ENCODE measurements at places on chromosomes 2 and 18.

- no peak for DNase-seq
Measured at GRCh38 chr2:26380281-26380680, 21.4 kb upstream of the DRC1 start.

DNA sequence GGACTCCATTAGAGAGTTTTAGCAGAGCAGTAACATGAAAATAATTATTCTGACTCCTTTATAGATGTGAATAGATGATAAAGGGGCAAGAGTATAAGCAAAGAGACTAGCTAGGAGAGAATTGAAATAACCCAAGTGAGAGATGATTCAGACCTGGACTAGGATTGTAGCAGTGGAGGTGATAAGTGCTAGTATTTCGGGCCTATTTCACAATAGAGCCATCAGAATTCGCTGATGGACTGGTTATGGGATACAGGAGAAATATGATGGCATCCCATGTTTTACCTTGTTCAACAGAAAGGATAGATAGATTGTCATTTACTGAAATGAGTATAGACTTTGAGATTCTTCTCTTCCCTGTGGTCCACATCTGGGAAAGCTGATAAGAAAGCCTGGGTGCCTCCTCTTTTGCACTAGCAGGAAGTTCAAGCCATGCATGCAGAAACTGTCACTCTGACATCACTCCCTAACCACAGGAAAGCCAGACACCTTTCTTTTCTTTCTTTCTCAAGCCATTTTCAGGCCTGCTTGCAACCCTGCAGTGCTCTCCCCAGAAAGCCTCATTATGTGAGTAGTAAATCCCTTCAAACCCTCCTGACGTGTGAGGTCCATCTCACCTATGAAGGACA lies 25.3 kb downstream of the DYNAP start:
- DNase-seq = no peak

- DNase-seq = no peak
Measured at GRCh38 chr2:176106581-176107539, at the start of gene HOXD11. Gene HOXD11, plus strand, starts transcription at chr2:176107280. Its CDS starts 76 bp downstream, at chr2:176107356.

DNA sequence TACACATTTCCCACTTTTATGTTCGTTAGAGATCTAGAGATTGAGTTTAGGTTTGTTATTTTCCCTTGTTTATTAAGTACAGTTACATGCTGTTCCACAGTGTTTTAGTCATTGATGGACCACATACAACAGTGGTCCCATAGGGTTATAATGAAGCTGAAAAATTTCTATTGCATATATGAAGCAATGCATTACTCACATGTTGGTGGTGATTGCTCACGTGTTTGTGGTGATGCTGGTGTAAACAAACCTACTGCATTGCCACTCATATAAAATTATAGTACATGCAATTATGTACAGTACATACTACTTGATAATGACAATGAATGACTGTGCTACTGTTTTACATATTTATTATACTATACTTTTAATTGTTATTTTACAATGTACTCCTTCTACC lies 51.0 kb upstream of the NXPH2 start:
- no peak for DNase-seq

DNA sequence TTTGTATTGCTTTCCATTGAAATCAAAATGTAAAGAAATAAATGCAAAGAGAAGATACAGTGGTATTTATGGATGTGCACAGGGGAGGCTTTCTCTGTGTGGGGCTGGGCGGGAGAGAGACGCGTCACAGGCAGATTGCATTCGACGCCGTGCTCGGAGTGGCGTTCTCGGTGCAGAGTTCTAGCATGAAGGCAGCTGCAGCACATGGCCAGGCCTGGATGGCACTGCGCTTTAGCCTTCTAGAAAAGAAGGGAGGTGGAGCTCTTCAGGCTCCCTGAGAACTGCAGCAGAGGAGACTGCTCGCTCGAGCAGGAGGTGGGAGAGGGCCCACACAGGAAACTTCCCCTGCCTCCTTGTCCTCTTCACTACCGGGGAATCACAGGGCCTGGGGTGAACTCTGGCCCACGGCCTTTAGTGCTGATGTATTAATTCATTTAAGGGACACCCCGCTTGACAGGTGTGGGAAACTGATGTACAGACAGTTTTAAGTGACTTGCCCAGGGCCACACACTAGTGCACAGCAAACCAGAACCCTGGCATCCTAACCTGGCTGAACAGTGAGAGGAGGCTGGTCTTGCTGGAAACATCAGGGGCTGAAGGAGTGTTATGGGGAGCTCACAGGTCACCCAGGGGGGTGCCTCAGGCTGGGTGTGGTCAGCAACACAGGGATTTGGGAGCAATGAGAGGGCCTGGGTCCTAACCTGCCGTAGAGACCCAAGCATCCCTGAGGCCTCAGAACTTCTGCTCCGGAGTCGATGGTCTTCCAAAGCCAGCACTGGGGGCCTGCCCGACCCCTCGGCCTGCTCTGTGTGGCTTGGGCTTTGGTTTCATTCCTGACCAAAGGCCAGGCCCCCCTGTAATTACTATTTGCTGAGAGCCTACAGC lies 199.9 kb downstream of the HDAC4 start:
- no peak for DNase-seq

GRCh38 chr2:160064916-160065315 lies 2.5 kb upstream of the PLA2R1 start:
- no peak for DNase-seq

DNA sequence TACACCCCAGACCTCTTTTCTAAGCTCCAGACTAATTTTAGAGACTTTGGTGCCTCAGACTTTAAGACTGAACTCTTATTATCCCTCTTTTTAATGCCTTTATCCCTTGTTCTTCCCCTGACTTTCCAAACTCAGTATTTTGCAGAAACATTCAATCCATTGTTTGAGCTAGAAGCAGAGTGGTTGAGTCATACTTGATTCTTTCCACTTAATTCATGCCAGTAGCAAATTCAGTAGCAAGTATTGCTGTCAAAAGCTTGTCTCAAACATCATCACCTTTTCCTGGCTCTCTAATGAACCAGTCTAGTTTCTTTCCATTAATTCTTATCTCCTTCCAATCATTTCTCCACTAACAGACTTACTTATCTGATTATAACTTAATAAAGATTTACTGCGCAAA lies 699.7 kb upstream of the ZNF804A start:
- no peak for DNase-seq

DNA sequence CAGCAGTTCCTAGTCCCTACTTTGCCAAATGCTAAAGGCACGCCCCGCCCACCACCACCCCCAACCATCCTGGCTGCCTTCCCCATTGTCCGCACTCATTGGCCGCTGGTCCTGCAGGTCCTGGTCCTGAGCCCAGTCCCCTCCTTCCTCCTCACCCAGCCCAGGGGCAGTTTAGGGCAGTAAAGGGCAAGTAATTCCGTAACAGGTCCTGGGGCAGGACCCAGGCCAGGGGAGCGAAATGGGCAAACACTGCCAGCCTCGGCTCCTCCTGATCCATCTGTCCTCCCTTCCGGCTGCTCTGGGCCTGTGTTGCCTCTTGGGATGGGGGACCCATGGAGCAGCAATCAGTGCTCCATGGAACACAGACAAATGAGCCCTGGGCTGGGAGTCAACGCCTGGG lies 6.1 kb downstream of the ADCY3 start:
- DNase-seq = no peak

GRCh38 chr2:146873056-146873455 lies 971.8 kb upstream of the ACVR2A start:
- DNase-seq = no peak

GRCh38 chr2:147559070-147559725 lies 285.6 kb upstream of the ACVR2A start:
- DNase-seq = no peak

DNA sequence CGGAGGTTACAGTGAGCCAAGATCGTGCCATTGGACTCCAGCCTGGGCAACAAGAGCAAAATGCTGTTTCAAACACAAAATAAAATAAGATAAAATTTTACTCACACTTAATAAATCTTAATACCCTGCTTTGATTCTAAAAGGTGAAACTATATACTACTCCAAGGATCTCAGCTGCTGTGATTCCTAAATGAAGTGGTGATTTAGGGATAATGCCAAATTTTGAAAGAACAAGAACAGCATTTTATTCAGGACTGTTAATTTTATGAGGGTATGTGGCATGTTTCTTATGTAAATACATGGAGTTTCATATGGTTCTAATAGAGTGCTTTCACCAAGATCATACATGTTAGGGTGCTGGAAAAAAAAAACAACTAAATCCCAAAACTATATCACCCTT lies 199.7 kb upstream of the PID1 start:
- DNase-seq = no peak

DNA sequence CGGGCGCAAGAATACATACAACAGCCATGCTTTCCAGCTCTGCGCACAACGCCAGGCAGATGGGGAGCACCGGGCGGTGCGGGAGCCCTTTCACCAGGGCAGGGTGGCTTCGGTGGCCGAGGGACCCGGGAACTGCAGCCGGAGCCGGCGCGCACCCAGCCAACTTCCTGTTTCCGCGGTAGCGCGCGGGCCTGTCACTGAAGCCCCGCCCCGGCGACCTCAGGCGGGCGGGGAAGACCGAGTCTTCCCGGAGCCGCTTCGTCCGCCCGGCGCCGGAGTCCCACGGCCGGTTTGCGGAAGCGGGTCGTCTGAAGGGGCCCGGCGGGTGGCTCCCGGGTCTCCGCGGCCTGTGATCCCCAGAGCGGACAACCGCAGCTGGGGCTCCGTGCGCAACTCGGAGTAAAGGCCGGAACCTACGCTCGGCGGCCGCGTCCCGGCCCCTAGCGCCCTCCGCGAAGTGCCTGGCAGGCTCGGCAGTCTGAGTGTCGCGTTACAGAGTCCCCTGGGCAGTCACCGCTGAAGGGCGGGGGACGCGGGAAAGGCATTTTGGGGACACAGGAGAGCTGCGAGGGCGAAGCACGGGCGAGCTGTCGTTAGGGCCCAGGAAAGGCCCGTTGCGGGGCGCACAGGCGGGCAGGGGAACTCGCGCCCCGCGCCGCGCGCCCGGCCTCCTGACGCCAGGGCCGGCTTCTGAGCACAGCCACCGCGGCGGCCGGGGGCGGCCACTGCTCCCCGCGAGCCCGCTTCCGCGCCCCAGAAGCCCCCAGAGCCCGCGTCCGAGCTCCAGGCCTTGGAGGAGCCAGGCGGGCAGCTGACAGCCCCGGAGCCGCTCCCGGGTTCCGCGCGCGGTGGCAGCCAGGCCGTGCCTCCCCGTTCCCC lies at the start of gene MPPE1:
MPPE1 (minus strand) TSS at position 136 of the 879 bp plus-strand sequence. CDS start 11,053 bp downstream, outside the sequence.
- peak; percentile 84 for DNase-seq

GRCh38 chr2:155633887-155634570 lies 698.5 kb downstream of the NR4A2 start:
- no peak for DNase-seq

DNA sequence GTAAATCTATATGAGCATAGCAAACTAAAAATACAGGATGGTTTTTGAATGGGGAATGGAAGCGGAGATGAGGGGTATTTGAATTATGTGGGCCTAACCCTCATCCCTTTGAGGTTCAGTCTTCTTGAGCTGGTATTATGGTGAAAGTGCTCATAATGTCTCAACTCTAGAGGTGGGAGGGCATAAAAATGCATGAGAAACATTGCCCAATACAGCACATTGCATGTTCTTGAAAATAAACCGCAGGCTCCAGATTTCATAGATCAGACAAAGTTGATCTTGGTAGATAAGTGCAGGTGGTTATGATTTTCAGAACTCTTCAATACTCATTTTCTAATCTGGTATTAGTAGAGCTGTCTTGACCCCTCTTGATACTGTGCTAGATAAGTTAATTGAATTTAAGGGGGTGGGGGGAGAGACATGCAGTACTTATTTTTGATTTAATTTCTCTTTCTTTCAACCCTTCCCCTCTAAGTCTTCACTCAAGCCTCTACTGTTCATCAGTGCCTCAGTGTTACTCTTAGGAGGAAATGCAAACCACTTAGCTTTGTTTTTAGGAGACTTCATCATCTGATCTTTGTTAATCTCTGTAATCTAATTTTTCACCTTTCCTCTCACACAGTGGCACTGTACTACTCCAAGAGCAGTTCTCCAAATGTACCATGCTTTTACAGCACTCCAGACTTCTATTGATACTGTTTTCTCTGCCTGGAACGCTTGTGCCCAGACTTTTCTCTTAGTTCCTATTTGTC lies 22.2 kb downstream of the XRCC5 start:
- no peak for DNase-seq

- DNase-seq = peak; percentile 90
Measured at GRCh38 chr18:4455113-4455811, at the start of gene DLGAP1. Gene DLGAP1, minus strand, starts transcription at chr18:4455307.

- no peak for DNase-seq
Measured at GRCh38 chr2:95056461-95057459, 31.3 kb downstream of the MAL start.

DNA sequence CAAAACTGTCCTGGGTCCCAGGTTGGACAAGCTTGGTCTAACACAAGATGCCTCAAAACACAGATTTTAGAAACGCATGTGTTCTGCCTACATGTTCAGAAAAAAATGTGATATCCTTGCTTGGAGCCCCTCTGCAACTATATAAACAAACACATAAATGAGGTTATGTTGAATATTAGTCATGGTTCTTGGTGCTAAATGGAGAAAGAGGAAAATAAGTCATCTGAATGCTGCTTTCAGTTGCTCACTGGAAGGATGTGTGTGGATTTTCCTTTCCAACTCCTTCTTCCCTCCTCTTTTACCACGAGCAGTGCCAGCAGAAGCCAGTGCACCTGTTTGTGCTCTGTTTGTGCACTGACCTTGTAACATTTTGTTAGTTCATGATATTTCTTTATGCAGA lies 85.3 kb downstream of the PIEZO2 start:
- DNase-seq = no peak

DNA sequence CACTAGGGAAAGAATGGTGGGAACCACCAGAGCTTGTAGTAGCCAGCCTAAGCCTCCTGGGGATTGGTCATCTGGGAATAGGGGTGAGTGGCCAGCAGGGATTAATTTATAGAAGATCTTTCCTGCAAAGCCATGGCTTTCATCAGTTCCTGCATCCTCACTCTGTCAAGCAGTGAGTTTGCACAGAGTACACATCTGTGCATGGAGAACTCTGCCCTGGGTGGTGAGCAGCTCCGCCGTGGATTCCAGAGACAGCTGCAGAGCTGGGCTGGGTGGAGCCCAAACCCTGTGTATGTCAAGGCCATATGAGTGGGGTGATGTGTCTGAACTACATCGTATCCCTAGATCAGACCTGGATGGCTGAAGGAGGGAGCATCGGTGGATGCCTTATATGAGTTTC lies 182.2 kb downstream of the GLI2 start:
- no peak for DNase-seq

DNA sequence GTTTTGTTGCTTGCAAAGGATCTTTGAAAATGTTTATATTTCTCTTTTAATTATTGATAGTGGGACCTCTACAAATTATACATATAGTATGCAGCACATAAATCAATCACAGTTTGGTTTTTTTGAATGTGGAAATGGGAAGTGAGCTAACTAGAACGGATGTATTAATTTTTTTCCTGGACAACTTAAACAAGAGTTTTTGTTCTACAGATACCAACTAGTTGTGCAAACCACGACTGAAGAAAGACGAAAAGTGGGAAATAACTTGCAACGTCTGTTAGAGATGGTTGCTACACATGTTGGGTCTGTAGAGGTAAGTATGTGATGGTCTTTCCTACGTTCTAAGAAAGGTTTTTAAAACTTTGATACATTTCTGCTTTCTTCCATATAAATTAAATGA lies 39.2 kb downstream of the NDC80 start:
- DNase-seq = no peak

DNA sequence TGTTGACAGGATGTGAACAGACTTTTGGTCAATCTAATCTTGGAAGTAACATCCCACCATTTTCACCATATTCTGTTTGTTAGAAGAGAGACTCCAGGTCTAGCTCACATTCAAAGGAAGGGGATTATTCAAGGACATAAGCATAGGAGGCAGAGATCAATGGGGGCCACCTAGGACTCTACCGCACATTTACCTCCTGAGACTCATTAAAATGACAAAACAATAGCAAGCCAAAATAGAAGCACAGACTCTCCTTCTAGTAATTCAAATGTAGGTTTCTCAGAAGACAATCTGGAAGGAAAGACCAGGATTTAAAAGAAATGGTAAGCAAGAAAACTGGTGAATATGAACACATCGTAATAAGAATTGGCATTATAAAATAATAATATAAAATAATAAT lies 156.4 kb upstream of the KYNU start:
- no peak for DNase-seq

Measured in NCI-H446 (cell line).